OCI-LY7 (cell line): ENCODE measurements at places on chromosomes 7 and 10. TPM values are rescaled to one million over a fixed set of nuclear protein-coding genes. Genes with fewer than 3 reads are reported as not detected.

SPDYE8 gene
- not detected in 2 replicates for total RNA-seq

CYP2W1 gene
- total RNA-seq: 1.3 and 1.5 TPM in 2 replicates

CCZ1B gene
- 52.0 and 56.3 TPM in 2 replicates for total RNA-seq

- DNase-seq: peak; percentile 48
Measured at GRCh38 chr10:74778436-74779094, 47.8 kb upstream of the KAT6B start.

DNA sequence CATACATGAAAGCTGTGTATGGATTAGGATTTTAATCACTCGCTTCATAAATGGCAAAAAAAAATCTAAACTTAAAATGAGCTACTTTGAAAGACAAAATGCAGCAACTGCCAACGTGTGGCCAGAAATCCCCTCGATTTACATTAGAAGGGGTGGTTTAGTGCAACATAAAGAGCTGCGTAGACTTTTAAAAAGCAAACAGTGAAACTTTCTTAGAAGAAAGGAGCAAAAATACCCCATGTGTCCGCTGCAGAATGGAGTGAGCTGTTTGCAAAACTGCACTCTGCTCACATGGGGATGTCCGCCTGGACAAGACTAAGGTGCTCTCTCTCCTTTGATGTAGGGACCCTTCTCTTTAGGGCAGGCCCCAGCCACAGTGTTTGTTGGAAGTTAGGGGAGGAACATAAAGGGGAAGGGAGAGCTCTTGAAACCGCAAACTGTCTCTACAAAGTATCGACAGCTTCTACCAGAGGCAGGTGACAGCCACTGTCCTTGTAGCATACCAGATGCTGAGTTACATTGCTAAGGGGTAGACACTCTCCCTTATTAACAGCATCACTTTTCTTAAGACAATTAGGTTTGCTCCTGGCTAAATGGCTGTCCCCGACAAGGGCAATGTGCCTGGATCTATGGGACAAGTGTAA lies 528.1 kb downstream of the KCNMA1 start:
- no peak for DNase-seq

DNA sequence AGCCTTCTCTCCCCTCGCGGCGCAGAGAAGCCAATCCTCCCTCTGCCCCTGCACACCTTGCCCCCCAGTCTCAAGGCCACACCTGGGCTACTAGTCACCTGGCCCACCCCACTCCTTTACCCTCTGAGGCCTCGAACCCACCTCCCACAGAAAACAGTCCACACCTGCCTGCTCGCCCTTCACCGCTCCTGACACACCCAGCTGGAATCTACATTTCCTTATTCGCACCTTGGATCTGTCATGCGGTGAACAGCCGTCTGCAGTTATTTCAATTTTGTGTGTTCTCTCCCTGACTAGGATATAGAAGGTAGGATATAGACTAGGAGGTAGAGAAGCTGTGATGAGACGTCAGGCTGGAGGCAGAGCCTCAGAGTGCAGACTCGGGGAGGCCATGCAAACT lies 29.4 kb downstream of the SMKR1 start:
- DNase-seq: no peak

DNA sequence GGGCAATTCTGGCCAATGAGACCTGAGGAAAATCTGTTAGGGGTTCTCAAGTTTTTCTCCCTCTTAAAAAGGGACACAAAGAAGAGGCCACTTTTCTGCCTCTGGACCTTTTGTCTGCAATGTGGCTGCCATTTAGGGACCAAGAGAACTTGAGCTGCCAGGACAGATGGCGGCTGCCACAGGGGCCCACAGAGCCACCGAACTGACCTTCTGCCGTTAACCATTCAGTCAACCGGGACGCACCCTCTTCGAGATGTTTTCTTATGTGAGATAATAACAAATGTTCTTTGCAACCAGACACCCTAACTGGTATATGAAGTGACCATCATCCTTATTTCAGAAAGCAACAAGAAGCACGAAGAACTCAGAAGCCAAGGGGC lies 29.2 kb downstream of the GSDME start:
- no peak for DNase-seq

DNA sequence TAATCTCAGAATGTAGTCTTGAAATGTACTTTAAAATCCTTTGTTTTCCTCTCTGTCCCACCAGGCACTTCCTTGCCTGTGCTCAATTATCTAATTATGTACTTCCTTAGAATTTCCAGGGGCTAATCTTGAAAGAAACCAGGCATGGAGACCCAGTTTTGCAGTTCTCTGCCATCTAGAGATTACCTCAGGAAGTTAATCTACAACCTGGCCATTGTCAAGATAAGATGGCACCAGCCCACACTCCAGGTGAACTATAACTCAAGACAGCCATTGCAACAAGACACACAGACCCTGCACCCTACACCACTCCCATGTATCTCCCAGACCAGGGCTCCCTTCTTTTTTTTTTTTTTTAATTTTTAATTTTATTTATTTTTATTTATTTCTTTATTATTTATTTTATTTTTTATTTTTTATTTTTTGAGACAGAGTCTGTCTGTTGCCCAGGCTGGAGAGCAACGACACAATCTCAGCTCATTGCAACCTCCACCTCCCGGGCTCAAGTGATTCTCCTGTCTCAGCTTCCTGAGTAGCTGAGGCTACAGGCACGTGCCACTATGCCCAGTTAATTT lies 85.9 kb upstream of the TRIM24 start:
- no peak for DNase-seq

DNA sequence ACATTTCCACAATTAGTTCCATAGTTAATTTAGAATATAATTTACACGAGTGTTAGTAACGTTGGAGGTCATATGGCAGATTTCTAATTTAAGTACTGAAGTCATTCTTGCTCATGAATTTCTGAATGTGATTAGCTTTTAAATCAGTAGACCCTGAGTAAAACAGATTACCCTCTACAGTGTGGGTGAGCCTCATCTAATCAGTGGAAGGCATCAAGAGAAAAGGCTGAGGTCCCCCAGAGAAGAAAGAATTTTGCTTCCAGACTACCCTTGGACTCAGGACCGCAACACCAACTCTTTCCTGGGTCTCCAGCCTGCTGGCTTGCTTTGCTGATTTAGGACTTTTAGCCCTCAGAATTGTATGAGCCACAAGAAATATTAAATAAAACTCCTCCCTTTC lies 33.2 kb downstream of the IFT22 start:
- no peak for DNase-seq

DNA sequence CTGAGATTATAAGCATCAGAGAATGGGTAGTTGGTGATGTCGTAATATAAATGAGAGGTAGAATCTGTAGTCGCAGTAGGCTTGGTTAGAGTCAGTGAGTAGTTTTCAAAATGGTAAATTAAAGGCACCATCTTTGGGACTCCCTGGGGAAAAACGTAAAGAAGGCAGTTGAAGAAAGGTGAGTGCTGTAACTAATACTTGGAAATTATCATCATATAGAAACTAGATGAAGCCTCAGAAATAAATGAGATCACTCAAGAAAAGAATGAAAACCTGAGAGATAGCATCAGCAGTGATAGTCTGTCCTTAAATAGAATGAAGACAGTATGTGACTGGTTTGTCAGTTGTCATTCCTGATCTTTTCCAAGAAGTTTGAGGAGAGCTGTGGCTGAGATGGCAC lies 23.8 kb downstream of the PALS2 start:
- no peak for DNase-seq

- peak; percentile 72 for DNase-seq
Measured at GRCh38 chr7:152464312-152465118, 28.7 kb upstream of the KMT2C start.

DNA sequence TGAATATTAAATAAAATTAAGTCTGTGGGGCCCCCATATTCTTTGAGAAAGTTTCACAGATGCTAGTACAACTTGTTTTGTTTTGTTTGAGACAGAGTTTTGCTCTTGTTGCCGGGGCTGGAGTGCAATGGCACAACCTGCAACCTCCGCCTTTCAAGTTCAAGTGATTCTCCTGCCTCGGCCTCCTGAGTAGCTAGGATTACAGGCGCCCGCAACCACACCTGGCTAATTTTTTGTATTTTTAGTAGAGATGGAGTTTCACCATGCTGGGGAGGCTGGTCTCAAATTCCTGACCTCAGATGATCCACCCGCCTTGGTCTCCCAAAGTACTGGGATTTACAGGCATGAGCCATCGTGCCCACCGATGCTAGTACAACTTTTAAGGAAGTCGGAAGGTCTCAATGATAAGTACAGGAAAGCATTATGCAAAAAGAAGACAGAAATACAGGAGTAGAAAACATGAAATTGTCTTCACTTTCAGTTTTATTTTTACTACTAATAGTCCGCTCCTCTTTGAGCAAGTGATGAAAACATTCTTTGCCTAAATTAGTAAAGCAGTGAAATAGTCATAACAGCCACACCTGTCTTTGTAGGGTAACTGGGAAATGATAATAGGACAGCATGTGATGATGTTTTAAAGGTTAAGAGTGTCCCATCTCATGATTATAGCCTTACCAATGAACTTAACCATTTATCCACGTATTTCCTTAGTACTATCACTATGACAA lies 147.5 kb downstream of the SEMA3D start:
- DNase-seq: no peak

DNA sequence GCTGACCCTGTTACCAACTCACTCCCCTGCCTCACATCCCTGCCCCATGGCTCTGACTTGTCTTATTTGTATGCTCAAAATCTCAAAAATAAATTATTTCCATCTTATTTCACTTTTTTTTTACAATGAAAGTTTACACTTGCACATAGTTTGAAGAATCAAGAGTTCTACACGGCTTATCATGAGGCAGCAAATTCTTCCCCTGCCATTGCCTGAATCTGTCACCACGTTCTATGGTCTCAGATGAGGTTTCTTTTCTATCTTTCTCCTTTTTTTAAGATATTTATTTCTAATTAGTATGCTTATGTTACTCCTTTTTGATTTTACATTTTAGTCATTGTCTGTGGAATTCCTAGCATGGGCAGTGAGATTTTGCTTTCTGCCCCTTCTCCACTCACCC lies 28.4 kb downstream of the ARHGAP22 start:
- DNase-seq: no peak

DNA sequence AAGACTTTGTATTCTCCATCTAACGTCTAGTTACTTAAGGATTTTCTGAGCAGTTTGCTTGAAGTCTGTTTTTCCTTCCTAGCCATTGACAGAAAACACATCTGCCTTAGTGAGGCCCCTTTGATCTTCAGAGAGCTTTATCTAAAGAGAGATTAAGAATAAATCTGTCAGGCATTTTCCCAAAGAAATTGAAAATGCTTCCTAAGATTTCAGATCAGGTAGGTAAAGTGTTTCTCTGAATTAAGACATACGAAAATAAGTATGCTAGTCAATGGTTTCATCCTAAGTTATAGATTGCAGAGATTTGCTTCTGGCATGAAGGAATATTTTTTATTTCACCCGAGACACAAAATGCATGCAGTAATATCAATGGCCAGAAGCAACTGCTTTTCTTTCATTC lies 168.6 kb downstream of the SDK1 start:
- DNase-seq: no peak

GRCh38 chr7:30799976-30800661 lies 28.9 kb downstream of the MINDY4 start:
- DNase-seq: no peak
